ENCODE measurements at places on chromosomes 5 and 9. TPM values are rescaled to one million over a fixed set of nuclear protein-coding genes. Genes with fewer than 3 reads are reported as not detected.

The ITK gene
- total RNA-seq = under 0.01 TPM

The S1PR3 gene
- 77.7 TPM for total RNA-seq

The C9 gene
- total RNA-seq = 0.18 TPM

The RANBP17 gene
- total RNA-seq = 2.1 TPM

The TXNDC8 gene
- total RNA-seq = not detected

The PFN3 gene
- total RNA-seq = not detected

The HRCT1 gene
- total RNA-seq = 0.14 TPM

The CFAP157 gene
- total RNA-seq = 0.09 TPM
